ENCODE measurements at places on chromosomes 5 and 9.

DNA sequence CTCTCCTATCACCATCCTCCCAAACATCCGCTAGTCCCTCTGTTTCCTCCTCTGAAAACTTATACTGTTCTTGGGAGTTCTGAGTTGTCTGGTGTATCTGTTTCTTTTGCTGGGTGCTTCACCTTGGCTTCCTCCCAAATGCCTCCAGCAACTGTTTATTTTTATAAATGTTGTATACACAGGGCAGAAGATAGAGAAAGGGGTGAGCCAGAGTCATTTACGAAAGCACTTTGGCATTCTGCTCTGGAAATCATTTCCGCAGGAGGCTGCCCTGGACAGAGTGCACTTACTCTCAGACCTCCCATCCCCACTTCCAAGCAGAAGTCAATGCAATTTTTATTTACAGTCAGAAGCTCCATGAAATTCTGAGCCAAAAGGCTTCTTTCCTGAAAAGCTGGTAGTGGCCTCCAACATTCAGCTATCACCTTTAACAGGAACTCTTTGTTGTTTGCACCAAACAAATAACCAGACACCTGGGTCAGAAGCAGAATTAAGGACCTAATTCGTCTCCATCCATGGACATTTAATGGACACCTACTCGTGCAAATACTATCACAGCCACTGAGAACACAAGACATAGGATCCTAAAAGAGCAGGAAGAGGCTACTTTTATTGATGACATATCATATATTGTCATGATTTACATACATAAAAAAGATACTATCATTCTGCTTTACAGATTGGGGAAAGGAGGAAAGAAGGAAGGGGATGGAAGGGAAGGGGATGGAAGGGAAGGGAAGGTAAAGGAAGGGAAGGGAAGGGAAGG lies 229.5 kb upstream of the PAPPA start:
- no peak for DNase-seq

DNA sequence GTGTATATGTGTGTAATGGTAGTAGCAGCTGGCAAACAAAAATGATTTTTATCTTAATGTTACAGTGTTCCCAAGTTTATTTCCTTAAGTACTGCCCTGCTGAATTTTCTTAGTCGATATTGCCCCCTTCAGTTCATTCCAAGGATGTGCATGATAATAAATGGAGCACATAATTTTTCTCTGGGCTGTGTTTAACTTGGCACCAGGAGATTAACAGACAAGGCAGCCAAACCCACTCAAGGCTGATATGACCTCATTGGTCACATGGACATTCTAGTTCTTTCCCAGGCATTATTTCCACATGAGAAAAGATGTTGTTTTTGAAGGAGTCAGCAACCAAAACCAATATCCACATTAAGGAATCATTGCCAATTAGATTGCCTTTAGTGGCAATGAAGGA lies 61.8 kb downstream of the COX7C start:
- DNase-seq = no peak

- no peak for DNase-seq
Observed at GRCh38 chr5:159993194-159993593, 15.7 kb upstream of the TTC1 start.

DNA sequence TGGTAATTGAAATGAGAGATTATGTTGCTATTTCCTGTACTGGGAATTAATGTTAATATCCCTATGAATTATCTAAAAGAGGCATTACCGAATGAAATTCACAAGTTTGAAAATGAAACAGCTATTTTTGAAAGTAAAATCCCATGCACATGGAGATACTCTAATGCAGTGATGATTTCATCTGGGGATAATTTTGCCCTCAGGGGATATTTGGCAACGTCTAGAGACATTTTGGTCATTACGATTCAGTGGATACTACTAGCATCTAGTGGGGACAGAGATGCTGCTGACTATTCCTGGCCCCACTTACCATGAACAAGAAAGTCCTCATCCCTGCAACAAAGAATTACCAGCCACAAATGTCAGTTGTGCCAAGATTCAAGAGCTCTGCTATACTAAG lies 500.9 kb downstream of the EFNA5 start:
- no peak for DNase-seq

DNA sequence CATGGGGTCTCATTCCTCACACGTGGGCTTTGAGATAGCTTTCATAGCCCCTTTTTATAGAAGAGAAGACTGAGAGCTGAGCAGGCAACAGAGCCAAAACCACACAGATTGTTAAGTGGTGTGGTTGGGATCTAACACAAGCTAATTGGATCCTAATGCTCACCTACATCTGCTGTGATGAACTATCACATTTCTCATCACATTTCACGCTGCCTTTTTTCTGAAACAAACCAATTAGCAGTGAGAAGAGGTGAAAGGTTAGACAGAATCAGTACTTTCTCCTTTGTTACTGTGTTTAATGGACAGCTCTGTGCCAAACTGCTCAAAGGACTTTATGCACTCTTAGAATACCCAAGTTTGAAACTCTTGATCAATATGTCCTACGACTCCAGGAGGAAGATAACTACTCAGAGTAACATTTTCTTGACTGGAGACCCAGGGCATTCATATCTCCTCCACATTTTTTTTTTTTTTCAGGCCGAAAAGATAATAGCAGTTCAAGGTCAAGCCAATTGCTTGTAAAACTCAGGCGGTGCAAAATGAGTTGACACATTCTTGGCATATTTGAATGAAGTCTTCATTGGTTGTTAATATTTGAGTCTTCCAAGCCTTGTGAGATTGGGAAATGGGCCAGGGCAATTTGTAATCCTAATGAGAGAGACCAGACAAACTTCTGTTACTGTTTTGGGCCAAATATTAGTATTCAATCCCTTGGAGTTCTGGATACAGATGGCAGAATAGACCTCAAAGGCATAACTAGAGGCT lies 138.4 kb downstream of the KCTD16 start:
- DNase-seq = no peak

DNA sequence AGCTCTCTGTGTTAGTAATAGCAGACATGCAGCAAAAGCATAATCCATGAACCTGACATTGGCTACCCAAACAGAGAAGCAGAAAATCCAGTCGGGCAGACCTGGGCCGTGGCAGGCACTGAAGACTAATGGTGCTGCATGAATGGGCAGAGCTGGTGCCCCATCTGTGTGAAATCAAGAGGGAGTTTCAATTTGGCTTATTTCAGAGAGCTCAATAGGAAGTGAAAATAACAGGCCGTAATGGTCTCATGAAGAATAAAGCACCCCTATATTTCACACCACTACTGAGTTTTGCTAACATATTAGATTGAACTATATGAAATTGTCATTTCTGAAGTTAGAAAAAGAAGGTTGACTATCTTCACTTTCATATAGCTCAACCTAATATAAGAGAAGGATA lies 149.7 kb downstream of the ENC1 start:
- DNase-seq = no peak

DNA sequence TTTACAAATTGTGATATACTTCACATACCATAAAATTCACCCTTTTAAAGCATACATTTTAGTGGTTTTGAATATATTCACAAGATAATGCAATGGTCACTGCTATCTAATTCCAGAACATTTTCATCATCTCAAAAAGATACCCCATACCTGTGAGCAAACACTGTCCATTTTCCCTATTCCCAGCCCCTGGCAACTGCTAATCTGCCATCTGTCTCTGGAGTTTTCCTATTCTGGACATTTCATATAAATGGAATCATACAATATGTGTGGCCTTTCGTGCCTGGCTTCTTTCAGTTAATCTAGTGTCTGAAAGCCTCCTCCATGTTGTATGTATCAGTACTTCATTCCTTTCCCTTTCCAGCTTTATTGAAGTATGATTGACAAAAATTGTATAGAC lies 14.7 kb downstream of the SNX30 start:
- DNase-seq = no peak

GRCh38 chr5:118126159-118126558 lies 862.2 kb downstream of the DTWD2 start:
- DNase-seq = no peak

- DNase-seq = no peak
Observed at GRCh38 chr9:69190086-69190862, 16.2 kb downstream of the TJP2 start.

- no peak for DNase-seq
Observed at GRCh38 chr5:54883374-54884194, 101.8 kb downstream of the ESM1 start.

DNA sequence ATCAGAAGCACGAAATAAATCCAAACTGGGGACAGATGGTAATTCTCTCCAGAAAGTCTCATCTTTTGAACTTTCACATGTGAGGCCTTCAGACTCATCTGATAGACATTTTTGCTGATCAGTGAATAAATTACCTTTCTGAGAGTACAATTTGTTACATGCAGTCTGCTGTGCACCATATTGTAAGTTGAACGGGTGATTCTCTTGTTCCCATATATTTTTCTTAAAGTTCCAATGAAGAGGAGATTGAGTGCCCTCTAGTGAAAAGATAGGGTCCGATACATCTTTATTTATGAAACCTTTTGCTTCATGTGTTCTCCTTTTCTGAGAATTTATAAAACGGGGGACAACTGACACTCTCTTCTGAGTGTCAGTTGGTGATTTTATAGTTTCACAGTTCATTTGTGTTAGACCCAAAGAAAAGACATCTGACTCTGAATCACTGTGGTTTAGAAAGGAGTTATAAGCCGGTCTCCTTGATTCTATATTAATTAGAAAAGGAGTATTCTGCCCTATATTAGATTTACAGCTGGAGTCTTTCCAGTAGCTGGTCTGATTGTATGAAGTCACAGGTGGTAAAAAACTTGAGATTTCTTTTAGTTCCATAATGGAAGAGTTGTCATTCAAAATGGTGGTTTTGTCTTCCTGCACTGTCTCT lies 30.4 kb downstream of the GNG10 start:
- DNase-seq = no peak

- no peak for DNase-seq
Observed at GRCh38 chr9:68585034-68585761, 44.5 kb upstream of the TMEM252 start.

DNA sequence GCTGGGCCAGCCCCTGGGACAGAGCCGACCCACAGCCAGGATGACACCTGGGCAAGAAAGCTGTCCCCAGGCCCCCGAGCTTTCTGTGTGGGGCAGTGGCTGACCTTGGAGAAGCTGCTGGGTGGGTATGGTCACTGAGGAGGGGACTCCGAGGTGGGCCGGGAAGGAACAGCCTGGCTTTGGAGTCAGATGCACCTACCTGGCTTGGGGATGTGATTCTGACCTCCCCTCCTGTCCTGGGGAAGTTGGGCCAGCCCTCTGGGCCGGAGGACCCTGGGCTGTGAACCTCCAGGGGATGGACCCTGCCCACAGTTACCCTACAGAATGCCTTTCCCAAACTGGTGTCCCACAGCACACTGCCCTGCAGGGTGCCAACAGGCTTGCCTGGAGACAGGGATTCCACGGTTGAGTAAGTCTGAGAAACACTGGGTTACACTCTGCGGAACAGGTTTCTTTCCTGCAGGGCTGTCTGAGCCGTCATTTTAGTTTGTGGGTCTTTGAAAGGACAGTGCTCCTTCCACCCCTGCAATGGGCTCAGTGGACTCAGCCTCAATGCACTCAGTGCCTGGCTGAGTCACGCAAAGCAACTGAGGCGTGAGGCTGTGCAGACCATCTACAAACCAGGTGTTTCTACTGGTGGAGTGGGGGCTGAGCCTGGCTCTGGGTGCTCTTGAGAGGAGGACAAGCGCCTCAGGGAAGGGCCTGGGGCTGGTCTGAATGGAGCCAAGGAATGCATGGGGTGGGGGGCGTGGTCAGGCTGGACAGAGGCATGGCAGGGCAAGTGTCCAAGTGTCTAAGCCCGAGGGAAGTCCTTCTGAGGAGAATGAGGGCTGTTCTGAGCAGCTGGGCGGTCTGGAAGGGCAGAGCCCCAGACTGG lies 41.3 kb upstream of the PHYKPL start:
- DNase-seq = no peak

DNA sequence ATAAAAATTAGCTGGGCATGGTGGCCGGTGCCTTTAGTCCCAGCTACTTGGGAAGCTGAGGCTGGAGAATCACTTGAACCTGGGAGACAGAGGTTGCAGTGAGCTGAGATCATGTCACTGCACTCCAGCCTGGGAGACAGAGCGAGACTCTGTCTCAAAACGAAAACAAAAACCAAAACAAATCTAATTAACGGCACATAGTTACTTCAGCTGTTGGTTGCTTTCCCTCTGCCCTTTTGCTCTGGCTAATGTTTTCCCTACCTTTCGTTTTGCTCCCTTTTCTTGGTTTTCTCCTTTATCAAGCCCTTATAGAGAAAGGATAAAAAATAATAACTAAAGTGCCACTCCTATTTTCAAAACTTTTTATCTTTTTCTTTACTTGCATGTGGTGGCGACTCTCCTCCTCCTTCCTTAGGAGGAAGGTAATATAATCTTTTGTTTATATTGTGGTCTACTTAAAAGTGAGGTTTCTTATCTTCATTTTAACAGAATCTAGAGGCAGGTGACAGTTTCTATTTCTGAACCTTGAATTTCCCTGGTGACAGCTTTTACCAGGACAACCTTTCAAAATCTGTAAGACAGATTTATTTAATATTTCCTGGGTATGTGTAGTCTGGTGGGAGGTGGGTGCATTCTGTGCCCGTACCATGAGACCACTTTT lies 125.4 kb downstream of the ARHGEF28 start:
- DNase-seq = no peak

DNA sequence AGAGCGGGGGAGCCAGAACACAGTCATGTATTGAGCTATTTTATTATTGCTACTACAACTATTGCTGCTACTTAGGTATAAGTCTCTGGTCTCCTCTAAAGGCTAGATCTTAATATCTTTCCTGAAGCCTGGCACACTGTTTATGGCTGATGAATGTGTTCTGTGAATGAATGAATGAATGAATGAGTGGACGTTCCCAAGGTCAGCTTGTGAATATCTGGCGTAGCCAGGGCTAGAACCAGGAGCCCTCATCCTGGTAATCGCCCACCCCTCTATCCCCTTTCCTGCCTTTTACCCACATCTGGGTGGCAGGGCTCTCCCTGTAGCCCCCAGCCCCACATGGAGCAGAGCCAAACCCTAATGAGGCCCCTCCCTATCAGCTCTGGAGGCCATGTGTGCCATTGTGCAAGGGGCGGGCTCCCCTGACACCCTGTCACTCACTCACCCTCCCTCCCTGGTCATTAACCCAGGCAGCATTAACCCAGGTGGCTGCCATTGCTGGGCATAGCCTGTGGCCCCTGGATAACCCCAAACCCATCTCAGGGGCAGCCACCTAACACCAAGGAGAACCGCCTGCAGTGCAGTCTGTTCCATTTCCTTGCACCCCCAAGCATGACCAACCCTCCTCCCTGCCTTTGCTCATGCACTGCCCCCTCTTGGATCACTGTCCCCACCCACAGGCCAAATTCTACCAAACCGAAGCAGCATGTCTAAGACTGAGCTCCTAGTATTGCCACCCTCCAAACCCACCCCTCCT lies 2.0 kb upstream of the AKNA start:
- no peak for DNase-seq

DNA sequence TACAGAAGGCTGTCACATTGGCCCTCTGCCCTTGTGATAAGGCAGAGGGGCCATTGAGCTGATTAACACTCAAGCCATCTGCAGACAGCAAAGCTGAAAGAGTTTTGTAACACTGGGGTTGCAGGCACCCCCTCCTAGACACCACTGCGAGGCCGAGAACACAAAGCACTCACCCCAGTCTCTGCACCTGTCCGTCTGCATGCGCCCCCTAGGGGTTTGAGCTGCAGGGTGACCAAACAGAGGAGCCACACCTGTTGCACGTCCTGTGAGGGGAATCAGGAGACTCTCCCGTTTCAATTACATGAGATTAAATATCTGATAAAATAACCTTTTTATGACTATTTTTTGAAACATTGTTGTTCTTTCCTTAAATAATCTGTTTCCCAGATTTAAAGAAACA lies 1180.4 kb downstream of the CDH9 start:
- no peak for DNase-seq
